ENCODE measurements at places on chromosomes 6 and 20.

DNA sequence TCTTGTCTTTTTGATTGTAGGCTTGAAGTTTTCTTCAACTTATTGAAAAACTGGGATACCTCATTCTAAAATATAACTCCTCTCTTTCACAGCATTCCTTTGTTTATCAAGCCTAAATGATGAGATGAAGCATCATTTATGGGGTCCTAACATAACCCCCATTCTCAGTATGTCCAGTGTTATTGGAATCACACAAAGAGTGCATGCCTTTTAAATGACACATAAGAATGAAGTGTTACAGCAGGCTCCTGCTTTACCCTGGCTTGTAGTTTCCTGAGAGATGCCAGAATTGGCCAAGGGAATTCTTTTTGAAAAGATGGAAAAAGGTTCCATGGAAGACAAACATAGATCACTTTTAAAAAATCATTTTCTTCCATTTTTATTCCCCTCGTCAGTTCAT is 502.4 kb downstream of the BCKDHB start:
- DNase-seq: no peak

- peak; percentile 3 for DNase-seq
Measured at GRCh38 chr6:169722362-169723199, 1.7 kb downstream of the PHF10 start.

GRCh38 chr20:47315339-47316056 is 41.0 kb downstream of the ZMYND8 start:
- no peak for DNase-seq

DNA sequence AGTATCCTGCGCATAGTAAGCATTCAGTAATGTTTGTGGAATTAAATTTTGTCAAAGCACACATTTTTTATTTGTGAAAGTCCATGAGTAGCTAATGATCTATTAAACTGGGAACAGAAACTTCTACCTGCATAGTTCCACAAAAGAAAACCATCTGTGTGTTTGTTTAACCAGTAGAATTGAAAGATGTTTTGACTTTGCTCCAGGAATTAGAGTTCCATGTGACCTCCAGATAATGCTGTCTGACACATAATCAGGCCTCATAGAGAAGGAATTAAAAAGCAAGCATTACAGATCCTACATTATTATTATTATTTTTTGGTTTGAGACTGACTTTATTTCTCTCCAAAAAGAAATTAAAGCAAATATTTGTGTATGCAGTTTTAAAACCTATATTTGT is 126.5 kb downstream of the PACRG start:
- no peak for DNase-seq

GRCh38 chr6:73577676-73578075 is 56.8 kb upstream of the EEF1A1 start:
- no peak for DNase-seq

- DNase-seq: no peak
Measured at GRCh38 chr6:108961985-108962384, 113.8 kb downstream of the ARMC2 start.

GRCh38 chr6:138692978-138693909 is 80.3 kb upstream of the CCDC28A start:
- no peak for DNase-seq

DNA sequence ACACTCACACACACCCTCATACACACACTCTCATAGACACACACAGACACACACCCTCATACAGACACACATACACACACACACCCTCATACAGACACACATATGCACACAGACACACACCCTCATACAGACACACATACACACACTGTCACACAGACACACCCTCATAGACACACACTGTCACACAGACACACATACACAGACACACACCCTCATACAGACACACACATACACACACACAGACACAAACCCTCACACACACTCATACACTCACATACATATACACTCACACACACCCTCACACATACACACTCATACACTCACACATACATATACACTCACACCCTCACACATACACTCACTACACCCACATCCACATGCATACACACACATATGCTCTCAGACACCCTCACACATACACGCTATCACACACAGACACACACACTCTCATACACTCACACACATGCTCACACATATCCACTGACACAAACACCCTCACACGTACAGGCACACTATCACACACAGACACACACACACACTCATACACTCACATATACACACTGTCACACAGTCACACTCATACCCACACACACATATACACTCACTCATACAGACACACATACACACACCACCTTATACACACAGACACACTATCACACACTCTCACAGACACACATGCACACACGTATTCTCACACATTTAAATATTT is 9.1 kb downstream of the ADIG start:
- DNase-seq: no peak

Data from stimulated activated CD4-positive, alpha-beta T cell treated with anti-CD3 and anti-CD28 coated beads, Interleukin-2, amount 100 ng/mL, for 4 hours (primary cell).